ENCODE measurements at places on chromosomes 3 and 15.
A peak's percentile ranks its signal among the peaks of the same experiment; 100 is the strongest.

DNA sequence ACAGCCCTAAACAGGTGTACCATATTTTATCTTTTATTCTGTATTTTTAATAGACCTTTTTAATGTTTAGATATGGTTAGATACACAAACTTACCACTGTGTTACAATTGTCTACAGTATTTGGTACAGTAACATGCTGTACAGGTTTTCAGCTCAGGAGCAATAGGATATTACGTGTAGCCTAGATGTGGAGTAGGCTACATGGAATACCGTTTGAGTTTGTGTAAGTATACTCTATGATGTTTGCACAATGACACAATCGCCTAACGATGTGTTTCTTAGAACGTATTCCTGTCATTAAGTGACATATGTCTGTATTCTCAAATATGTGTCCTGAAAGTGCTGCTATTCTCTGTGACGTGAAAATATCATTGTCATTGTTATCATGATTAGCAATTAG is 62.6 kb downstream of the MFSD1 start:
- no peak for DNase-seq

DNA sequence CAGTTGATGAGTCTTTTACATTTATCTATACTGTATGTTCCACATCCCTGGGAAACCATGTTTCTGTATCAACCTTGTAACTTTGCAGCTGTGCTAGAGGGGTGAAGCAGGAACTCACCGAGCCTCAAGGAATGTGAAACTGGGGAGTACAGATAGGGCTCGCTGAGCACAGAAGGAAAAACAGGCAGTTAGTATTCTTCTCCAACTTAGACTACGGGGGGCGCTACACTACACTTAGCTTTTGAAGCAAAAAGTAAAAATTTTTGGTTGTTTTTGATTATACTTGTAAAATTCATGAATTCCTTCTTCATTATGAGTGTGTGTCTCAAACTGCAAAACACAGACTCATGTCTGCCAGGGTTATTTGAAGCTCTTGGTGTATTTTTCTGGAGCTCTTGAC is 132.7 kb upstream of the RGMA start:
- DNase-seq = no peak

- no peak for DNase-seq
These were observed 150.8 kb downstream of the ZNF609 start for GRCh38 chr15:64611085-64611725.

- DNase-seq = no peak
These were observed 274.7 kb downstream of the RBMS3 start for GRCh38 chr3:29555590-29555989.

DNA sequence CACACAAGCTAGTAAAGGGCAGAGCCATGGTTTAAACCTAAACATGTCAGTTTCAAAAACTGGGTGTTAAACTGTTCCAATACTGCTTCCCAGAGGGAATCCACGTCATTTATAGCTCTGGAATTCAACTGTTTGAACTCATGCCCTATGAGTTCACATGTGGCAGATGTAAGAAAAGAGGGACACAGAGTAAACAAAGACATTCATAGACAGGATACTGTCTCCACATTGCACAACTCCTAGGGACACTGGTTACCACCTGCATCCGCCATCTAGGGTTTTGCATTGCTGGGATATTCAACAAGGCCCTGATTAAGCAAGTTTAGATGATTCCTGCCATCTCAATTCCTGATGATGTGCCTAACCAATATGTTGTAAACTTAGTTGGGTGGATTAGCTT is 134.1 kb upstream of the COL8A1 start:
- DNase-seq = no peak

DNA sequence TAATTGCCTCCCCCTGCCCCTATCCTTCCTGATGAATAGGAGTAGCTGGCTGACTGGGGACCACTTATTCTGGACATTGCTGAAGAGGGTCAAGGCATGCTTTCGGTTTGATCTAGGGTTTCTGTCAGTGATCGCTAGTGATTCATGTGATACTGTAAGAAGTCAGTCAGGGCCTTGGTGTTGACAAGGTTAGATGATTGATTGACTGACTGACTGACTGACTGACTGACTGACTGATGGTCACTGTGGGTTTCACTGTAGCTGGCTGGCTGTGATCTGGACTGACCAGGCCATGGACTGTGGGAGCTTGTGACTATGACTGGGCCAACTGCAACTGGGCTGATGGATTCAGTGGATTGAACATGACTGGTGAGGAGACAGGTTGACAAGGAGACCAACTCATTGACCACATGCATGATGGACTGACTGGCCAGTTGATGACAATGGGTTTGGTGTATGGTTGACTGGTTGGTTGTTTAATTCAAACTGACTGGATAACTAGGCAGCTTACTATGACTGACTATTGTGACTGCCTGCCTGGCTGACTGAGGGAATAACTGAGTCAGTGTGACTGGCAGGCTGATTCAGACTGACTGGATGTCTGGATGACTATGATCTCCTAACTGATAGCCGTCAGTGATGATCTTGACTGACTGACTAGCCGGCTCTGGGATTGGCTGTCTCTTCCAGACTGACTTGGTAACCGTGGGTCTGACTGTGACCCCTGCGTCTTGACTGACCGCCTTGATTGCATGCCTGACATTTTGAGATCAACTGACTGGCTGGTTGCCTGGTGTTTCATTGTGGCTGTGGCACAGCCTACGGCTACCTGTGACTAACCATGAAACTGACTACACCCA is 509.9 kb downstream of the SHQ1 start:
- DNase-seq = peak; percentile 92

DNA sequence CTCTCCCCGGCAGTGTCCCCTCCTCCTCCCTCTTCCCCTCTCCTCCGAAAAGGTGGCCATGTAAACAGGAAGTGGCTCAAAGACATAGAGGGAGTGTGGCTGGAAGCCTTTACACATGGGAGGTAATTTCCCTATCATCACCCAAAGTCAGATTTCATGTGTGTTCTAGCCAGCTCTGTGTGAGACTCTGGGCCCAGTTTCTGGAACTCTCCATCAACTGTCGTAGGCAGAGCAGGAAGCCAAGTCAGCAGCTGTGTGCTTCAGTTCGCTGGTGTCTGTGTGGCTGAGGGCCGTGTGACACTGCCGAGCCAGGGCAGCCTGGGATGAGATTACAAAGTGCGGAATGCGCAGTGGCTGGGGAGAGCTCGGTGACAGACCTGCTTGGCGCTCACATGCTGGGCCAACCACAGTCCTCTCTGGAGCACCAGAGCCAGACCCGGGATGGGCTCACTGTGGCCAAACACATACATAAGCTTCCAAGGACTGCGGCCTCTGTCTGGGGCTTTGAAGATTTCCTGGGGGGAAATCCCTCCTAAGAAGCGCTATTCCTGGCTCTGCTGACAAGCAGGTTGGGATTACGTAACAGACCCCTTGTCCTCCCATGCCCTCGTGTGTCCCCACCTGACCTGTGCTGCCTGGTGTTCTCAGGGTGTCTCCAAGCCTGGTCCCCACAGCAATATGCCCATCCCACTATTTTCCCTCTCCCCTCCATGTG is 50.7 kb downstream of the UMPS start:
- DNase-seq = no peak

- DNase-seq = no peak
These were observed 258.5 kb downstream of the PTPRG start for GRCh38 chr3:61819861-61820260.

DNA sequence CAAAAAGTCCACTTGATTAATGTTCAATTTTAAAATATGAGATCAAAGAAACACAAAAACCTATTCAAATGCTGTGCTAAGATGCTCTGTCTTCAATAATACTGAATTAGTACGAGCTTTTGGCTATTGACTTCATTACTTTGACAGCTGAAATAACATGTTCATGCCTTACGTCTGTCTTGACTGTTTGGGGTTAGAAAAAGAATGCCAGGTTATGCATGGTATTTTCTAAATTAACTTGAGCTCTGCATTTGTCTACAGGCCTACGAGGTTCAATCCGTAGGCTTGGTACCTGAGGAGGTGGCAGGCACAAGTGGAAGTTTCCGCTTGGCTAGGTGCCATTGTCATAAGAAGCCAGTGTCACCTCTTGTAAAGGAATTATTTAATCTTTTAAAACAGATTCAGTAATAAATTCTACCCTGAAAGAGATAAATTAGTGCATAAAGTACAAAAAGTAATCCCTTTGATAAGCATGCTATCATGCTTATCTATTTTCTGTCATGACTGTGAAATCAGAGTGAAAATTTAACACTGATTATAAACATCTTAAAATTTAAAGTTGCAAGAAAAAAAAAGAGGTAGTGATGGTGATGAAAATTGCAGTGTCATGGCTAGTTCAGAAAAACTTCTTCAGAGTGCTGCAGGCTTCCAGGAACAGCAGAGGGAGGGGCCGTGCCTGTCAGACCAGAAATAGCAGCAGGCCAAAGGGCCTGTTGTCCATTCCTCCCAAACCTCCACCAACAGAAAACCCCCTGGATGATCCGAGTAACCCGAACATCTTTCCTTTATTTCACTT is 115.7 kb downstream of the ARRDC4 start:
- DNase-seq = peak; percentile 25

GRCh38 chr3:59968513-59969045 is 918.8 kb upstream of the CFAP20DC start:
- no peak for DNase-seq

- DNase-seq = peak; percentile 84
These were observed 72.2 kb downstream of the TOP2B start for GRCh38 chr3:25592510-25592968.

DNA sequence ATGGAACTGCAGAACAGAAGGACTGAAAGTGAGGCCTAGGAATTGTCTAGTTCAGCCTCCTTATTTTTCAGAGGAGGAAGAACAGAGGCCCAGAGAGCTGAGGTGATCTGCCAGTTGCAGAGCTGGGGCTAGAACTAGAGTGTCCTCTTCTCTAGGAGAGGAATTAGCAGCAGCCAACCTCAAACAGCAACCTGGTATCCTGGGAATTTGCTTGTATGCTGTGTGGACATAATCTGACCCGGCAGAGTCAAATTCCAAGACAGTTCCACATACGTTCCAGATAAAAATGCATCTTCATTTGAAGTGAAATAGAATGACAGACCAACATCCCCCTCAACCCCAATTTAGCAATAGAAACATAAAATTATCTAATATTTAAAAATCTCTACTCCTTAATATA is 13.5 kb upstream of the TSC22D2 start:
- DNase-seq = no peak

DNA sequence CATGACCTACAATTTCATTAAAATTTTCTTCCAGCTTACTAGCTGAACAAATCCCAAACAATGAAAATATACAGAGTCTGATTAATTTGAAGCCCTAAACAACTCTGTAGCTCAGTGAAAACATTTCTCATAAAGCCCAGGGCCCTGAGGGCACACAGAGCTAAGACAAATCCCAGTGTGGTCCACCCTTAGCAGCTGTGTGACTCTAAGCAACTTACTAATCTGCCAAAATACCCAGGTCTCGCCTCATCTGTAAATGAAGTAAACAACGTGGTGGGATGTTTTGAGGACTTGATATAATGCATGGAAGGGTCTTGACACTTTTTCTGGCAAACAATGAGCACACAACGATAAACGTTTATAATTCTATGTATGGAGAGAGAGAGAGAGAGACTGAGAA is 158.4 kb downstream of the FHIT start:
- no peak for DNase-seq

DNA sequence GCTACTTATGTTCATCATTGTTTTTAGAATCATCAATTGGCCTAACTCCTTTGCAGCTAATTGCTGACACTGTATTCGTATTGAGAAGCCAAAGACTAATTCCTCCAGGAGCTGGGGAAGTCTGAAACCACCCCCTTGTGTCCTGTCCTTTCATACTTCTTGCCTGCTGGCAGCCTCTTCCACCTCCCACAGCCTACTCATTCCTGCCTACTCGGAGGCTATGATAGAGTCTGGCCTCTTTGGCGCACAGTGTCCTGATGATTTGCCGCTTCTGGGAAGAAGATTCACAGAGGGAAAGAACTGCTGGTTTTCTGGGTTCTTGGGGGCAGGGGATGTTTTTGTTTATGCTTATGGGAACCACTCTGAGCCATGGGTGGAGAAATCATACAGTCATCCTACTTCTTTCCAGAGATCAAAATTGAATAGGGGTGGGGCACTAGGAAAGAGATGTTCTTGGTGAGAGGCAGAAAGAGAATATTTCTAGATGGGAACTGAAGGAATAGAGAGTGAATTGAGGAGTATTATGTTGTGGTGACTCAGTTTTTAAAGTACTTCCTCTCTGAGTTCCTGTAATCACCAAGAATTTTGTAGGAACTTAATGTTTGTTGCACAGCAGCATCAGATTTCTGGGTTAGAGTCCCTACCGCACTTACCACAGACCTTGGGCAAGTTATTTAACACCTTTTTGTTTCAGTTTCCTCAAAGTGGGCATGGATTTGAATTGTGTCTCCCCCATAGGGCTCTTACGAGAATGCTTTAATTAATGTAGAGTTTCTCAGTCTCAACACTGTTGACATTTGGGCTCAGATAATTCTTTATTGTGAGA is 22.1 kb upstream of the SCAANT1 start:
- DNase-seq = no peak

GRCh38 chr3:76941376-76941775 is 98.5 kb upstream of the ROBO2 start:
- peak; percentile 70 for DNase-seq

GRCh38 chr15:79018960-79019359 is 71.6 kb downstream of the RASGRF1 start:
- DNase-seq = no peak

DNA sequence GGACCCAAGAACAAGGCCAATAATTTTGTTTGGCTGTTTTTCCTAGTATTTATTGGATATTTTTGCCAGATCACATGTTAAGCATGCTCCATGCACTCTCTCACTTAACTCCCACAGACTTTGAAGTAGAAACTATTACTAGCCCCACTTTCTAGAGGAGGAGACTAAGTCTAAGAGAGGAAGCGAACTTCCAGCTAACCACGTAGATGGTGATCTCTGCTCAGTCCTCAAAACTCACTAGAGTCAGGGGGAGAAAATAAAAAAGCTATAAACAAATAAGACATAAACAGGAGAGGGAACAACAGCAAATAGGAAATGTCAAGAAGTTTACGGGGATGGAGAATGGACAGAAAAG is 481.0 kb upstream of the PROK2 start:
- no peak for DNase-seq

DNA sequence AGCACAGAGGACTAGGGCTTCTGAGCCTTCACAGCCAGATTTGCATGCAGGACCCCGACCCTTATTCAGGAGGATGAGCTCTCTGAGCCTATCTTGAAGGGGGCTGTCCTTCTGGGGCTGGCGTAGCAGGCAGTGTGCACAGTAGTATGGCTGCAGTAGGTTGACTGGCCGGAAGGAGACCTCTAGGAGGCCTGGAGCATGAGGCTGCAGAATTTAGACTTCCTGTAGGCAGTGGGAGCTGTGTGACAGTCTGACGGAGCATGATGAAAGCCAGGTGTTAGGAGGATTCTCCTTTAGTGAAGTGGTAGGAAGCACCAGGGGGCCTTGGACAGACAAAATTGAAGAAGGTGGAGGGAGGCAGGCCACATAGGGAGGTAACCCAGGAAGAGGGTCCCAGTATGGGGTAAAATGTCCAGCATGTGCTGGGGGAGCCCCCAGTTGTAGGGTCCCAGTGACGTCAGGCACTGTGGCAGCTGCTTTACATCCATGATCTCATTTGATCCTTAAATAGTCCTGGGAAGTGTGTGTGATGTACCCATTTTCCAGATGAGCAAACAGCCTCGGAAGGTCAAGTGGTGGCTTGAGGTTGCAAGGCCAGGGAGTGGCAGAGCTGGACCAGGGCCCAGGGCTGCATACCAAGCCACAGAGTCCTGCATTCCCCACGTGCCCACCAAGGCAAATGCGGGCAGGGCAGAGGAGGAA is 36.1 kb downstream of the SPSB4 start:
- DNase-seq = no peak

GRCh38 chr15:69562564-69562963 is 109.9 kb downstream of the RPLP1 start:
- DNase-seq = no peak

GRCh38 chr15:100867433-100867832 is 12.2 kb upstream of the ALDH1A3 start:
- DNase-seq = no peak

- peak; percentile 20 for DNase-seq
These were observed 669.9 kb upstream of the CCDC54 start for GRCh38 chr3:106707347-106707746.
